ENCODE measurements at places on chromosomes 6 and 20. TPM values are rescaled to one million over a fixed set of nuclear protein-coding genes. Genes with fewer than 3 reads are reported as not detected.
A peak's percentile ranks its signal among the peaks of the same experiment; 100 is the strongest.

The RAET1L gene
- 0.24 TPM for total RNA-seq

The SNAP25 gene
- total RNA-seq: 0.67 TPM

The RMND1 gene
- 20.3 TPM for total RNA-seq

The TAF11 gene
- 27.4 TPM for total RNA-seq

The PRSS35 gene
- total RNA-seq: 0.11 TPM

The IMPG1 gene
- not detected for total RNA-seq

The SIRPD gene
- total RNA-seq: not detected

GRCh38 chr6:164929408-164929977 is 379.9 kb downstream of the C6orf118 start:
- H3K36me3 ChIP-seq: no peaks in the 10 kb centered on the region
- no peak overlapping the region for H3K27ac ChIP-seq
- DNase-seq: no peak
- no peak overlapping the region for H3K4me3 ChIP-seq
- no peaks in the 10 kb centered on the region for H3K27me3 ChIP-seq

- no peaks in the 10 kb centered on the region for H3K27me3 ChIP-seq
- no peaks in the 10 kb centered on the region for H3K36me3 ChIP-seq
- H3K27ac ChIP-seq: no peak overlapping the region
- no peak for DNase-seq
- H3K4me1 ChIP-seq: no peaks in the 10 kb centered on the region
- H3K4me3 ChIP-seq: no peak overlapping the region
Measured at GRCh38 chr6:38187811-38188590, 368.5 kb downstream of the ZFAND3 start.

- no peak overlapping the region for H3K4me3 ChIP-seq
- no peaks in the 10 kb centered on the region for H3K36me3 ChIP-seq
- no peaks in the 10 kb centered on the region for H3K27me3 ChIP-seq
- no peaks in the 10 kb centered on the region for H3K4me1 ChIP-seq
- H3K27ac ChIP-seq: no peak overlapping the region
Measured at GRCh38 chr6:15495375-15495901, 167.4 kb downstream of the DTNBP1 start.

- no peak overlapping the region for H3K27ac ChIP-seq
- no peaks in the 10 kb centered on the region for H3K36me3 ChIP-seq
- H3K27me3 ChIP-seq: no peaks in the 10 kb centered on the region
Measured at GRCh38 chr6:157245436-157245835, 77.9 kb downstream of the TMEM242 start.

DNA sequence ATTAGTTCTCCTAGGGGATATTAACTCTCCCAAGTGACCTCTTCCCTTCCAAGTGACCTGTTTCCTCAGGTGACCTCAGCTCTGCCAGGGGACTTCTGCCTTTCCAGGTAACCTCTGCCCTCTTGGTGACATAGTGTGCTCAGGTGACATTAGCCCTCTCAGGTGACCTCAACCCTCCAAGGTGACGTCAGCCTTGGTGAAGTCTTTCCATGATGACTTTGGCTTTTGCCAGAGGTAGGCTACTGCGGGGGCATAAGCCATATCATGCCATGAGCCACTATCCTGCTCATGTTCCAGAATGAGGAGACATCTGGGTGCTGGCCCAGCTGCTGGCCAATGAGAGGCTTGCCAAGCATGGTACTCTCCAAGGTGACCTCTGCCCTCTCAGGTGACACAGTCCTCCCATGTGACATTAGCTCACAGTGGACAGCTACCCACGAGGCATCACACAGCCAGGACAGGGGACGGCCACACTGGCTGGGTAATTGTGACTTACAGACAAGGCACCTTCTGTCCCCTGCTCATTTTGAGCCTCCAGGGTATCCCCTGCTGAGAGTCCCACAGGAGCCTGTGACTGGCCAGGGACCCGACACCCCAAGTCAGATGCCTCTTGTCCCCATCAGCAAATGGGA is 31.1 kb downstream of the UBD start:
- no peak overlapping the region for H3K4me3 ChIP-seq
- DNase-seq: no peak
- H3K4me1 ChIP-seq: no peaks in the 10 kb centered on the region
- H3K36me3 ChIP-seq: no peaks in the 10 kb centered on the region
- H3K27ac ChIP-seq: no peak overlapping the region
- no peaks in the 10 kb centered on the region for H3K27me3 ChIP-seq

DNA sequence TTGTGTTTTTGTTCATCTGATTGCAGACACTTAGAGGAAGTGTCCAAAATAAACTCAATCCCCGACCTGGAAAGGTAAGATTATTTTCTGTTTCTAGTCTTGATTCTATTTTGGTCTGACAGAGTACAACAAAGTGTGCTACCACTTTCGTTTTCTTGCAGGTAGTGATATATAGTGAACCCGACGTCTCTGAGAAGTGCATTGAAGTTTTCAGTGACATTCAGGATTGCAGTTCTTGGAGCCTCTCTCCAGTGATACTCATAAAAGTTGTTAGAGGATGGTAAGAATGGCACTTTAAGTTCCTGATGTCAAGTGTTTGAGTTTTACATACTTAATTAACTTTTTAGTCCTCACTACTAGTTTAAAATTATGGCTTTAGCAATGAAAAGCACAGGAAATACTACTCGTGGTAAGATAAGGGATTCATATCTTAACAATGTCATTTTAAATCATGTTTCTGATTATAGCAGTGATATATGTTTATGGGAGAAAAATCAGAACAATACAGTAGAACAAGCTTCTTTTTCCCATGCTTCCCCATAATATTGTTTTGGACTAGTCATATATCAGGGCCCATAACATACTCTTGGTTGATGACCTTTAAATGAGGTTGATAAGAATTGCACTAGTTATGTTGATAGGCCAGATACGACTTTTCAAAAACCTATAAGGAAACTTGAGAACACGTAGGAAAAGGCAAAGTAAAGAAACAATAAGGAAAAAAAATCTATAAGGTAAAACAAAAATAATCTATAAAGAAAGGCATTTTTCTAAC is 104.0 kb downstream of the RTN4IP1 start:
- peaks cover 5% of the 10 kb centered on the region for H3K4me1 ChIP-seq
- no peak overlapping the region for H3K4me3 ChIP-seq
- H3K27me3 ChIP-seq: no peaks in the 10 kb centered on the region
- no peaks in the 10 kb centered on the region for H3K36me3 ChIP-seq
- no peak for DNase-seq
- H3K27ac ChIP-seq: peak overlapping the region; percentile 71

- no peak for DNase-seq
- H3K27ac ChIP-seq: peak overlapping the region; percentile 94
- H3K27me3 ChIP-seq: no peaks in the 10 kb centered on the region
Measured at GRCh38 chr6:32178547-32179440, 589 bp downstream of the RNF5 start.

GRCh38 chr6:126040826-126041225 is 54.5 kb downstream of the TRMT11 start:
- no peaks in the 10 kb centered on the region for H3K36me3 ChIP-seq
- no peaks in the 10 kb centered on the region for H3K4me1 ChIP-seq
- peak; percentile 61 for DNase-seq
- no peak overlapping the region for H3K4me3 ChIP-seq
- H3K27ac ChIP-seq: peak overlapping the region; percentile 76
- no peaks in the 10 kb centered on the region for H3K27me3 ChIP-seq

DNA sequence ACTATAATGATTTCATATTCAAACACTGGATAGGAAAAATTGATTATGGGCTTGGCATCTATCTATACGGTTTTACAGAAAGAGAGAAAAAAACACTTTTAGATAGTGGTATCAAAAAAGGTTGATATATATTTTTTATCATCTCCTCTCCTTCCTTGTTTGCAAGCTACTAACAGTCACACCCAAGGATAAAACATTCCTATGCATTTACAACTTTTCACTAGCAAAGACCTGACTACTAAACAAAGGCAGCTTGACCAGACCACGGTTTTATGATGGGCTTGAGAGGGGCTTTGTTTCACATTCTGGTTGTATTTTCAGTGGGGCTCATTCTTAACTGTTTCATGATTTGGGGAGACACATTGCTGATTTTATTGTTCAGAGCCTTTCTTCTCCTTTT is 477.6 kb upstream of the CITED2 start:
- peak overlapping the region; percentile 68 for H3K27ac ChIP-seq
- H3K27me3 ChIP-seq: no peaks in the 10 kb centered on the region
- H3K4me1 ChIP-seq: peaks cover 3% of the 10 kb centered on the region
- DNase-seq: no peak
- H3K4me3 ChIP-seq: no peak overlapping the region

GRCh38 chr6:113927001-113927400 is 43.9 kb downstream of the HDAC2 start:
- H3K4me3 ChIP-seq: no peak overlapping the region
- H3K4me1 ChIP-seq: no peaks in the 10 kb centered on the region
- H3K27ac ChIP-seq: no peak overlapping the region
- H3K36me3 ChIP-seq: no peaks in the 10 kb centered on the region
- no peaks in the 10 kb centered on the region for H3K27me3 ChIP-seq

GRCh38 chr6:70839286-70840266 is 117.3 kb downstream of the B3GAT2 start:
- no peak for DNase-seq
- H3K27me3 ChIP-seq: no peaks in the 10 kb centered on the region
- no peak overlapping the region for H3K4me3 ChIP-seq
- H3K36me3 ChIP-seq: no peaks in the 10 kb centered on the region

- H3K4me1 ChIP-seq: no peaks in the 10 kb centered on the region
- no peaks in the 10 kb centered on the region for H3K36me3 ChIP-seq
- no peak for DNase-seq
- no peaks in the 10 kb centered on the region for H3K27me3 ChIP-seq
- H3K27ac ChIP-seq: no peak overlapping the region
- H3K4me3 ChIP-seq: no peak overlapping the region
Measured at GRCh38 chr6:165820934-165821333, 157.9 kb upstream of the PDE10A start.

- no peak for DNase-seq
- no peak overlapping the region for H3K4me3 ChIP-seq
- no peaks in the 10 kb centered on the region for H3K36me3 ChIP-seq
- H3K27ac ChIP-seq: no peak overlapping the region
- no peaks in the 10 kb centered on the region for H3K27me3 ChIP-seq
Measured at GRCh38 chr6:63740709-63741108, 105.1 kb downstream of the PHF3 start.

DNA sequence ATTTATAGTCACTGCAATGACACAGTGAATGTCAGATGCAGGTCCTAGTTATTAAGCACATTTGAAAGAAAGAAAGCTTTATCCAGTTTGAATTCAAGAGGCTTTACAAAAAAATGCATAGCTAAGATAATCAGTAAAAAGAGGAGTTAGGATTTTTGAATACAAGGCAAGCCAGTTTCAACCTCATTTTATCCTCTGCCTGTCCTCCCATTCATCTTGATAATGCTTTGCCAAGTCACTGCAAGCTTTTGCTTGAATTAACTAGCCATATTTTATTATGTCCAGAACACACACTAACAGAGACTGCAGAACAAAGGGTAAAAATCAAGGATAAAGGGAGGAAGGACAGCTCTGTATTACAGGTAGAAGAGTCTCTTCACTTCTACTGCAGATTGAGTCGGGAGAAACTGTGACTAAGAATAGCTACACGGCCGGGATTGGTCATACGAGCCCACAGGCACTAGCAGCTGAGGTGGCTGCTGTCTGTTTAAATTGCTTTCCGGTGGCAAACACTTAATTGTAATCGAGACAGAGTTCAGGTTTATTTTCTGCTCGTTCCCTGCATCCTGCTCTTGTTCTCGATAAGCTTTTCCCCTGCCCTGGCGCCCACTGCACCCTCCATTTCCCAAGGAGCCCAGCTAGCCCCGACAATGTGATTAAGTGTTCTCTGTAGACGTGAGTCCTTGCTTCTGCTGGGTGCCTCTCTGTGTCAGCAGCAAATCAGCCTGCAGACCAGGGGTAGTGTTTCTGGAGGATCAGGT is 30.5 kb upstream of the AKAP12 start:
- no peaks in the 10 kb centered on the region for H3K36me3 ChIP-seq
- DNase-seq: no peak
- H3K4me1 ChIP-seq: no peaks in the 10 kb centered on the region
- no peaks in the 10 kb centered on the region for H3K27me3 ChIP-seq

DNA sequence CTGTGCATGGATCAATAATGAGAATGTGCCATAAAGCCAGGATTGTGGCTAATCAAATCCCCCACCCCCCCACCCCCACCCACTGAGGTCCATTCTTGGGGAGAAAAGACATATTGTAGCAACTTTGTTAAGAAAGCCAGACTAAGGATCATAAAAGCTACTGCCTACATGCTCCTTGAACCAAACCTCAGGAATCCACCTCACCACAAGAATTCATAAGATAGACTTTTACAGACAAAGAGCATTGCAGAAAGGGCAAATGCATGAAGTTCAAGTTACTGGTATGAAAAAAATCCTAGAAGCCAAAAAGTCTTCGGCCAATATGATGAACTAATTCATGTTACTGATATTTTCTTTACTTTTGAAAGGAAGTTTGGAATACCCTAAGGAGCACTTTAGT is 187.9 kb upstream of the ARID1B start:
- H3K27ac ChIP-seq: no peak overlapping the region
- no peaks in the 10 kb centered on the region for H3K4me1 ChIP-seq
- no peak overlapping the region for H3K4me3 ChIP-seq
- H3K36me3 ChIP-seq: no peaks in the 10 kb centered on the region
- H3K27me3 ChIP-seq: no peaks in the 10 kb centered on the region

DNA sequence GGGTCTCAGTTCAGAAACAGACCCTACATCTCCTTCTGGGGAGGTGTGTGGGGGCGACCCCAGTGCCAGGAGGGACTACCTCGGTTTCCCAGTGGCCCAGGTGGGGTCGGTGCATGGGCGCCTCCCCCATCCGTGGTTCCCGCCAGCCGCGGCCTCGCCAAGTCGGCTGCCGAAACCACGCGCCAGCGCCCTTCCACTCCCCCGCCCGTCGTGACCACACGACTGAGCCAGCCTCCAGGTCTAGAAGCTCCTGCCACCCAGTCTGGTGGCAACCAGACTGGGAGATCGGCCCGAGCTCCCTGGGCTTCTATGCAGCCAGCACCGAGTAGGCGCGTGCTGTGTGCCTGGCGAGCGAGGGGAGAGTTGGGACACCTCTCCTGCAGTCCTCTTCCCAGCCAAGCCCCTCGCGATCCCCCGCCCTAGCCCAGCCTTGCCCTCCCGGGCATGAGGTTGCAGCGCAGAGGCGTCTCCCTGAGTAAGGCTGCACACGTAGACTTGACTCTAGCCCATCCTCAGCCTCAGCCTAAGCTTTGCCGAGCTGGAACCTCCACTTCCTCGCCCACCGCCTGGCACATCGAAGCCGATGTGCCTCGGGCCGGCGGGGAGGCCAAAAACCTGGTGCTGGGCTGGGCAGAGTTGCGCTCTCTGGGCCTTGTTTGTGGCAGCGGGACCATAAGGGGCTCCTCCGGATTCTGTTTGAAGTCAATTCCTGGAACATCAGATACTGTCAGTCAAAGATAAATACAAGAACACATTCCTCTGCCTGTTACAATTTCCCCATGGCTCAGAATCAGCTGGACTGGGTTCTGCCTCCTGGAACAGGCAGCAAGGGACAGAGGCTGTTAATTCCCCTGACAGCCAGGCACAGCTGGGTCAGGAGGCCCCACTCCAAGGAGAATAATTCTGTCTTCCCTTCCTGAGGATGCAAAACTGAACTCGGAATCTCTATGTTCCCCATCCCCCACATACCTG is 1.5 kb upstream of the CPNE5 start:
- H3K27me3 ChIP-seq: peaks cover 15% of the 10 kb centered on the region
- no peaks in the 10 kb centered on the region for H3K36me3 ChIP-seq
- H3K4me3 ChIP-seq: peak overlapping the region; percentile 42
- H3K4me1 ChIP-seq: no peaks in the 10 kb centered on the region
- DNase-seq: no peak

- no peak overlapping the region for H3K27ac ChIP-seq
- no peaks in the 10 kb centered on the region for H3K36me3 ChIP-seq
- H3K4me1 ChIP-seq: no peaks in the 10 kb centered on the region
- no peak for DNase-seq
- H3K4me3 ChIP-seq: no peak overlapping the region
Measured at GRCh38 chr20:1204113-1204512, 859 bp downstream of the C20orf202 start.

GRCh38 chr6:73585566-73586415 is 65.0 kb upstream of the EEF1A1 start:
- H3K4me1 ChIP-seq: no peaks in the 10 kb centered on the region
- DNase-seq: peak; percentile 75
- H3K27ac ChIP-seq: peak overlapping the region; percentile 95
- no peaks in the 10 kb centered on the region for H3K27me3 ChIP-seq
- no peaks in the 10 kb centered on the region for H3K36me3 ChIP-seq
- H3K4me3 ChIP-seq: peak overlapping the region; percentile 22

Data from colonic mucosa (tissue), 4 donors.